ENCODE measurements at places on chromosomes 6 and 20.

GRCh38 chr6:151092591-151092990 lies 147.2 kb upstream of the AKAP12 start:
- no peak for DNase-seq

- no peak for DNase-seq
These were observed 133.5 kb downstream of the GPX5 start for GRCh38 chr6:28659250-28659566.

DNA sequence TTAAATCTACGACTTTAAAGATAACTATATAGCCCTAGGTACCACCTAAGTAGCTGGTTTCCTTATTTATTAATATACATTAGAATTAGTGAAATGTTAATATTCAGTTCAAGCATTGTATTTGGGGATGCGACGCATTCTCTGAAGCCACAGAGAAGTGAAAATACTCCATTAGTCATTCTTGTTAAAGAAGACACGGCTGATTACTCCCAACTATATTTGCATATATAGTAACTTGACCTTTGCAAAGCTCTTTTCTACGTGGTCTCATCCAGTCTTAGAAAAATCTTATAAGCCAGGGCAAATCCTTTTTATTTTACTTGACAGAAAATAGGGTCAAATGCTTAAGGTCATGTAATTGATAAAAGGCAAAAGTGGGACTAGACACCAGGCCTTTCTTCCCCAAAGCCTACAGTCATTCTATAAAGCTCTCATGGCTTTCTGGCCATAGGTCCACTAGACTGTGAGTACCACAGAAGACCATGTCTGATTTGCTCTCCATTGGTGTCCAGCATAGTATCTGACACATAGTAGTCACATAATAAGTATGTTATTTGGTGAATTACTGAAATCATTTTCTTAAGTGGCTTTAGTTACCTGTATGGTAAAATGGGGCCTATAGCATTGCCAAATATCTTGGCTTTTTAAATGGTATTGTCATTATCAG lies 11.3 kb downstream of the ZHX3 start:
- no peak for DNase-seq

- DNase-seq: no peak
These were observed 13.2 kb downstream of the CITED2 start for GRCh38 chr6:139361211-139361610.

GRCh38 chr6:35013701-35014100 lies 124.6 kb downstream of the ANKS1A start:
- DNase-seq: no peak

DNA sequence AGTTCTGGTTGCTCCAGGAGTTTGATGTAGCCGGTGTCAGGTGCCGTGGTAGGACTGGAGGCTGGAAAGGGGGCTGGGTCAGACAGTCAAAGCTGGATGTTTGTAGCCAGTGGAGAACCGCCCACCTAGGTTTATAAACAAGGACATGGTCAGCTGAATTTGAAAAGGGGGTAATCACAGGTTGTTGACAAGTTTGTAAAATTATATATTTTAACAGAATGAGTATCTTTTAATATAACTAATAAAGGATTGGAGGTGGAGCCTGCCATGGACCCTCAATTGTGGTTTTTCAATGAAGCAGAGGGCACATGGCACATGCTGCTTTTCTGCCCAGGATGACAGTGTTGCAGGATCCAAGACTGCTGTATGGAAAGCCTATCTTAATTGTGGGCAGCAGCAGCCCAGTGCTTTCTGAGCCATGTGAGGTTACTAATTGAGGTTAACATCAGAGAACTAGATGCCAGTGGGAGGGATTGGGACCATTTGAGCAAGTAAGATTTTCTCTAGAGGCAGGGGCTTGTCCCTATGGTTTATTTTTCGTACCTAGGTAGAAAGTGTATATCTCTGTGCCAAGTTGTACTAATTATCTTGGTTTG lies 9.7 kb downstream of the HECA start:
- DNase-seq: no peak

DNA sequence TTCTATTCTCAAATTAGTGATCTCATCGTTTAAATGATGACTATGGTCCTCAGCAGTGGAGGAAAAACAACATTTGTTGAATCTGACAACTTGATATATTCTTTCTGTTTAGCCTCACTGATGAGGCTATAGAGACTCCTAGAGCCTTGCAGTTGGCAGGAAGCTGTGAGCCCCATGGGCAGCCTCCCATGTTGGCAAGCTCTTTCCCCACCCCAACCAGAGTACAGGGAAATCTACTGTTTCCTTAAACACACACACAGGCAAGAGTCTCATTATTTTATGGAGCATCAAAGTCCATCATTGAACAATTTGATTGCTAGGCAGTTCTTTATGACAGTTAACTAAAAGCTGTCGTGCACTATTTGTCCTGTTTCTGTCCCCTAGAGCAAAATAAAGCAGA lies 498.2 kb upstream of the CITED2 start:
- no peak for DNase-seq

DNA sequence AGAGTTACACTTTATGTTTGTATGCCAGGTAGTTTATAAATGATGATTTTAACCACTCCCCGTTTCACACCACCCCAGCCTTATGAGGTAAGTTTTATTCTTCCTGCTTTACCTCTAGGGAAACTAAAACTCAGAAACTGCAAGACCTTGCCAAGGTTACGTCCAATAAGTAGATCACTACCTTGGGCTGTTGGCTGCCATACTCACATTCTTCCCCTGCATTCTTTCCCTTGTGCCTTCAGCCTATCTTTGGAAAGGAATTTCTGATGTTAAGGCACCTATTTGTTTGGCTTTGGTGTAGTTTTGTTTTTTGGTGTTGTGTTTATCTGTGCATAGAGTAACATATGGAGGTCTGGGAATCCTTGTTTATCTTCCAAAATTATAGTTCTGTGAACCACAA lies 122.1 kb downstream of the UST start:
- no peak for DNase-seq

GRCh38 chr6:35804996-35805736 lies at the start of gene LHFPL5:
TSS of gene LHFPL5 (plus strand) at chr6:35805352. CDS start at chr6:35805671, 319 bp downstream.
- no peak for DNase-seq

Data from hippocampal formation (tissue), 2 donors.